ENCODE measurements at places on chromosomes 5 and 9.
A peak's percentile ranks its signal among the peaks of the same experiment; 100 is the strongest.

DNA sequence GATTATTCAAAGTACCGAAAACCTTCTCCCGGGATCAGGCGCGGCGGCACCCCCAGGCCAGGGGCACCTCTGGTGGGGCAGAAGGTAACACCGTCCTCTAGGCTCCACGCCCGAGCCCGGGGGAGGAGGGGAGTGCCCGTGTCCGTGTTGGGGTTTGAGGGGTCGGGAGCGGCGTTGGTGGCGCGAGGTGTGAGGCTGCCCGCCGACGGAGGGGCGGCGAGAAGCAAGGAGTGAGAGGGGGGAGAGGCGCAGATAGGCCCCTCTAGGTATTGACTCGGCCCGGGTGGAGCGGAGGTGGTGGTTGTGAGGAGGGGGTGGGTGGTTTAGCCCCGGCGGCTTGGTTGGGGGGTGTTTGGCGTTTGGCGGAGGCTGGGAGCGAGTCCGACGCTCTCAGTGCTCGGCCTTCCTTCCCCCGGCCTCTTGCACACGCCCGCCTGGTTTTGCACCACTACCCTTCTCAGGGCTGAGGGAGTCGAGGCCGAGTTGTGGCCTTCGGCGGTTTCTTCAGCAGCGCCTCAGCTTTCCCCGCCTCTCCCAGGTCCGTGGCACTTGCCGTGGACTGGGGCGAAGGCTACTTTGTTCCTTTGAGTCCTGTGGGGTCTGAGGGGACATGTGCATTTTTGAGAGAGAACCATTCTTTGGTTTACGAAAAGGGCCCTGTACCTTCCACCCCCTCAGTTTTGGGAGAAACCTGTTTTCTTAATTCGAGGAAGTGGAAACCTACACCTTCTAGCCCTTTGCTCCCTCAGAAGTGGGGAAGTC, 450 bp downstream of the GPBP1 start:
- peak; percentile 27 for DNase-seq

DNA sequence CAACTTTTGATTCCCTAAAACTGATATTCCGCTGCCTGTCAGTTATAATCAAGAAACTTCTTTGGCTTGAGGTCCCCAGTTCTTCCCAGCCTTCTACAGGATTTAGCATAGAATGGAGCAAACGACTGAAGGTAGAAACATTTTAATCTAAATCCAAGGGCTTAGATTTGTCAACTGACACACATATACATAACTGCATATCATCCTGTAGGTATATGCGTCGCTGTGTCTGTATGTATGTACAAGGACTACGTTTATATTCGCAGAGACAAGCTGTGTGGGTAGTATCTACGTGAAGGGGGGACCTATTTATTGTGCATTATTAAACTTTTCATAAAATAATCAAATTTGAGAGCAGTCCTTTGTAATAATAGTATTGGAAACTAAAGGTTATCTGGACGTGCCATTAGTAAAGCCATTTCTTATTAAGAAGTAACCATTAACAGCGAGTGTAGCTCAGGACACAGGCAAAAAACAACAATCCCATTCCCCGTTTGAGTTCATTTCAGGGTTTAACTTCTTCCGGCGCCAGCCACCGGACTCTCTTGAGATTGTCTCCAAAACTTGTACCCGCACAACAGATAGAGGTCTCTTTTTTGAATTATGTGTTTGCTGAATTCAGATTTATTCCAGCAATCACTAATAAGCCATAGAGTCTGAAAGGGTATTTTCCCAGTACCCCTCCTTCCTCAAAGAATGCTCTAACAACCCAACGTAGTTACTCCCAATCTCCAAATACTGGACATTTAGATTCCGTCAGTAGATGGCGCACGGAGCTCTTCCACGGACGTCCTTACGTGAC, 2.1 kb upstream of the MLLT3 start:
- peak; percentile 55 for DNase-seq

DNA sequence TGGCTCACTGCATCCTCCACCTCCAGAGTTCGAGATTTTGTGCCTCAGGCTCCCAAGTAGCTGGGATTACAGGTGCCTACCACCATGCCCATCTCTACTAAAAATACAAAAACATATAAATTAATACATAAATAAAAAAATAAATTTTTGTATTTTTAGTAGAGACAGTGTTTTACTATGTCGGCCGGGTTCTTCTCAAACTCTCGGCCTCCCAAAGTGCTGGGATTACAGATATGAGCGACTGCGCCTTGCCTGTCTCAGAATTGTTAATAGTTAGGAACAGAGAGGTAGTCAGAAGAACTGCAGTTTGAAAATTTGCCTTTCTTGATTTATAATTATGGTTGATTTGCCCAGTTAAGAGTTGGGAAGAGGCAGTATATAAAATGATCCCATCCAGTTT, 2.8 kb downstream of the ATP6V1G1 start:
- DNase-seq: no peak

- DNase-seq: no peak
Measured at GRCh38 chr9:120396931-120397330, 183.0 kb downstream of the CDK5RAP2 start.

GRCh38 chr5:56680731-56681130, 134.6 kb upstream of the MAP3K1 start:
- DNase-seq: no peak

DNA sequence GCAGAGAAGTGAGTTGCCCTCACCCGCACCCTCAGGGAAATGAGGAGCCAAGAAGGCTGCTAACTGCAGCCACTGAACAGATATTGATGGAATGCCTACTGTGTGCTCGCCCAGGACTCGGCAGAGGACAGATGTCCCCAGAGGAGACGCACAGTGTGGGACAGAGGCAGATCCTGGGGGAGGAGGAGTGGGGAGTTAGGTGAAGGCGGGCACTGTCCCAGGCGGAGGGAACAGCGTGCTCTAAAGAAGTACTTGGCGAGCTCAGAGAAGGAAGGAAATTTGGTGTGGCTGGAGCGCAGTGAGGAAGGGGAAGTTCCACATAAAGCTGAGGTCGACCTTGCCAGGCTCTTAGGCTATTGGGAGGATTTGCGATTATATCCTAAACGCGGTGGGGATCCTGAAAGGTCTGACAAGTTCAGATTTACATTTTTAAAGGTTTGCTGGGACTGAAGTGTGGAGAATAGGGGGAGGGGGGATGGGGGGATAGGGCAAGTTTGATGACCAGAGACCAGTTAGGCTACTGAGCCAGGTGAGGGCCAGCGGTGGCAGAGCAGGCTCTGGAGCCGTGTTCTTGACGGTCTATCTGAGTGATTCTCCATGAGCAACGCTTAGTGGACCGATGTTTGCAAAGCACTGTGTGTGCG, 23.6 kb upstream of the CERCAM start:
- DNase-seq: no peak

GRCh38 chr9:15010581-15010980, 100.4 kb upstream of the FREM1 start:
- no peak for DNase-seq

DNA sequence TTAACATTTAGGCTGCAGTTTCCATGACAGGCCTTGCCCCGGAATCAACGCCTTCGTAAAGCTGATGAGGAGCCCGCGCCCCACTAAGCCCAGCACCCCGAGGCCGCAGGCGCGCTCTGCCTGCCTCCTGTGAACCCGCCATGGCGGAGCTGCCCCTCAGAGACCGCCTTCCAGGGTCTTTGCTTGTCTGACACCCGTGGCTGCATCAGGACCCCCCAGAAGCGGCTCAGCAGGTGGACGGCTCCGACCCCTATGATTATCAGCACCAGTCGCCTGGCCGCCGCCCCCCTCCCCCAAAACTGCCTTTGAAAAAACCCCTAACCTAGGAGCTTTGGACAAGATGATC, 507 bp upstream of the DPH7 start:
- DNase-seq: no peak

GRCh38 chr5:112986224-112986623, 9.6 kb downstream of the DCP2 start:
- DNase-seq: no peak

DNA sequence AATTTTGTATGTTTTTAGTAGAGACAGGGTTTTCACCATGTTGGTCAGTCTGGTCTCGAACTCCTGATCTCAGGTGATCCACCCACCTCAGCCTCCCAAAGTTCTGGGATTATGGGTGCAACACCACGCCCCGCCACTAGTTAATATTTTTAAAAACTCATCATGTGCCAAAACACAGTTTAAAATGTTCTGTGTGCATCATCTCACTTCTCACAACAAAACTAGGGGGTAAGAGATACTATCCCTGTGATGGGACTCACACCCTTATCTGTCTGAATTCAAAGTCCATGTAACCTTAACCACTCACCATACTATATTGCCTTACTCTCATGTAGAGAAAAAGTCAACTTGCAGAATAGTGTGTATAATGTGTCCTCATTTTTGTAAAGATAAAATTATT, 2.6 kb downstream of the PKD2L2 start:
- no peak for DNase-seq

- no peak for DNase-seq
Measured at GRCh38 chr5:57324861-57325260, 151.0 kb downstream of the GPBP1 start.

GRCh38 chr5:68562308-68562707, 346.8 kb downstream of the PIK3R1 start:
- no peak for DNase-seq

- DNase-seq: no peak
Measured at GRCh38 chr5:79295029-79295428, 59.1 kb downstream of the JMY start.

DNA sequence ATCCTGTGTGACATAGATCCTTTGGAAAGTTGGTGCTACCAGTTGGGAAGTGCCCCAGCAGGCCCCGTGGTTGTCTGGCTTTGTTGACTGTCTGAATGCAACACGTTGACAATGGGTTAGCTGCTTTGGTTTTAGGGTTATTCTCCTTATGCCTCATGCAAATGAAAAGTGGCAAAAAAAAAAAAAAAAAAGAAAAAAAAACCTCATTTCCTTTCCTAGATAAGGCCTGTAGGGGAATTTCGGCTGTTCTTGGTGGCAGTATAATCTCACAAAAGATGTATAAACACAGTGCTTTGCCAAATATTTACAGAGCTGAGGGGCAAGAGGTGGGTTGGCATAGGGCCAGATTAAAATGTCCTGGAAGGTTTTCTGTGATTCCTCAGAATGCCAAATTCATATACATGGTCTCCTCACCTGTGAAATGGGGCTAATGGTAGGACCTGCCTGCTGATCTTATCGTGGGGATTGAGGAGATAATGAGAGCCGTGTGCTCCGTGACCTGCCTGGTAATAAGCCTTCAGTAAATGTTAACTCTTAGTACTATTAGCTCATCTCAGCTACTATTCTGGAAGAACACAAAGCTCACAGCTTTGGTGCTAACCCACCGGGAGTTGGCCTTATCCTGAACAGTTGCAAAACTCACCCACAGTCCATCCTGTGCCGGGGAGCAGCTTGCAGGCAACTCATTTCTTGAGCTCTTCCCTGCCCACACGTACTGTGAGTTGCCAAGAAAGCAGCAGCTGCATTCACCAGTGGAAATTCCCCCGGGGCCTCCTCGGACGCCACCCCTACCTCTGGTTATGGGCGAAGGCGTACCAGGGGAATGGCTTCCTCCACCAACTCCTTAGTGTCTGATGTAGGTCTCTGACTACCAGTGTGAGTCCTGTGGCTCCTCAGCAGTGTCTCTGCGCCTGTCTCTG, 220.3 kb downstream of the NR3C1 start:
- DNase-seq: no peak

Measured in AG08396 (cell line).